ENCODE measurements at places on chromosomes 3 and 15. TPM values are rescaled to one million over a fixed set of nuclear protein-coding genes. Genes with fewer than 3 reads are reported as not detected.

The ATP10A gene
- total RNA-seq = 7.4 TPM

The CTXN2 gene
- not detected for total RNA-seq

- no peak for DNase-seq
These were observed 40.5 kb downstream of the NGRN start for GRCh38 chr15:90305932-90306331.

The SLC51B gene
- 4.1 TPM for total RNA-seq

The ATP13A5 gene
- not detected for total RNA-seq
